Stimulated activated CD4-positive, alpha-beta T cell treated with anti-CD3 and anti-CD28 coated beads, Interleukin-4, amount 100 ng/mL, for 4 hours (primary cell): ENCODE measurements at places on chromosomes 6 and 20.

DNA sequence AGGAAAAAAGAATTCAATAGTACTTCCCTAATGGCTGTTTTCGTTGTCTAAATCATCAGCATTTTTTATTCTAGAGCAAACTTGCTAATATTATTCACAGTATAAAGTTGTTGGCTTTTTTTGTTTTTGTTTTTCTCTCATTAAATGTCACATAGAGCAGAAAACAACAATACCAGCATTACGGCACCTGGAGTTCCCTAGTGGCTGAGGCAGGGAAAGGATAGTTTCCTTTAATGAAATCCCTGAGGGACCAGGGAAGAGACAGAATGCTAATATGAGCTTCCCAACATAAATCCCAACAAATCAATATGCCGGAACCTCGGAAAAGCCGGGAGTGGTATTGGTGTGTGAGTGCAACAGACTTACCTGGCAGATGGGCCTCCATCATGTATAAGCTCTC is 235.2 kb upstream of the ASCC3 start:
- no peak for DNase-seq

- no peak for DNase-seq
Measured at GRCh38 chr20:20161611-20162010, 109.3 kb downstream of the CFAP61 start.

DNA sequence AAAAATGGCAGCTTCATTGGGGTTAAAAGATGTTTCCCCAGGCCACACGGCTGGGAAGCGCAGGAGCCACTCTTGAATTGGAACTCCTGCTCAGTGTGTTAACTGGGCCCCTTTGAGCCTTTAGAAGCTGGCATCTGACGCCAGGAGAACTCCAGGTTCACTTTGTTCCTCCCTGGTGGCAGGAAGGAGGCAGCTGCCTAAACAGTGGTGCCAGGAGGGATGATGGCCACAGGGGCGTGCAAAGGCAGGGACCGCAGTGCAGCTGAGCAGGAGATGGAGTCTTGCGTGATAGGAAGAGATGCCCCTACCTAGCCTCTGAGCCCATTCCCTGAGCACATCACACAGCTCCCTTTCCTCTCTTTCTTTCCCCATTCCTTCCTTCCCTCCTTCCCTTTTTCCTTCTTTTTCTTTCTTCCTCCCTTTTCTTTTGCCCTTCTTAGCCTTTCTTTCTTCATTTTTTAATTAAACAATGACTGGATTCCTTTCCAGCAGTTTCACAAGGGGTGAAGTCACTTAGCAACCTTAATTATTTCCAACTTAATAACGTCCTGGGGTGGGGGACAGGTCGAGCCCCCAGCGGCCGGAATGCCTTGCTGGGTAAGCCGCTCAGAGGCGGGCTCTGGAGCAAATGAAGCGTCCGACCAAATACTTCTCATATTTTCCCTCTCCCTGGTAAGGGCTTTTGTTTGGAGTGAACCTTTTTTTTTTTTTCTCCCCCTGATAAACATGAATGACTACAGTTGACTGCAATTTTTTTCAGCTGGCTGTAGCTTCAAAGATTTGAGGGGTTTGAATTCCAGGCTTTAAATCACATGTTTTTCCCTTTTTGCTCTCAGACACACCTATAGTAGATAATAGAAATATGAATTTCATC is 20.8 kb upstream of the BMP7 start:
- no peak for DNase-seq

- DNase-seq: no peak
Measured at GRCh38 chr20:50810842-50811241, 16.0 kb downstream of the BCAS4 start.

- DNase-seq: no peak
Measured at GRCh38 chr6:135372758-135373157, 124.8 kb downstream of the AHI1 start.

- DNase-seq: peak; percentile 14
Measured at GRCh38 chr6:21587961-21588480, 5.5 kb upstream of the SOX4 start.

- DNase-seq: no peak
Measured at GRCh38 chr6:5036269-5036668, 32.4 kb upstream of the RPP40 start.

DNA sequence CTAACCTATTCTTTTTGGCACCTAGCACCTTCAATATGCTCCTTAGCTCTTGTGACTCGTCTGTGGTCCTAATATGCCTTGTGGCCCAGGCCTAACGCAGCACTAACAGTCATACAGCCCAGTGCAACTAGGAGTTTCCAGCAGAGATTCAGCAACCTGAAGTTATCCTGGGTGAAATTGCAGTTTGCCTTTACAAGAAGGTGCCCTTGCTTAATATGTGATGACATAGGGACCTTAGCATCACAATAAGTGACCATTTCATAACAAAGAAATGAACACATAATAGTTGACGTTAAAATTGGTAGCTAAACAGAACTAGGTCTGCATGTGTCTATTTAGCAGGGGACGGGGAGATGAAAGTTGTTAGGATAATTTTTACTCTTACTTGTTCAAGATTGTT is 10.1 kb downstream of the FIG4 start:
- no peak for DNase-seq

- no peak for DNase-seq
Measured at GRCh38 chr6:101231606-101232235, 161.8 kb upstream of the GRIK2 start.

- peak; percentile 15 for DNase-seq
Measured at GRCh38 chr6:143513410-143513809, 1.9 kb upstream of the FUCA2 start.

DNA sequence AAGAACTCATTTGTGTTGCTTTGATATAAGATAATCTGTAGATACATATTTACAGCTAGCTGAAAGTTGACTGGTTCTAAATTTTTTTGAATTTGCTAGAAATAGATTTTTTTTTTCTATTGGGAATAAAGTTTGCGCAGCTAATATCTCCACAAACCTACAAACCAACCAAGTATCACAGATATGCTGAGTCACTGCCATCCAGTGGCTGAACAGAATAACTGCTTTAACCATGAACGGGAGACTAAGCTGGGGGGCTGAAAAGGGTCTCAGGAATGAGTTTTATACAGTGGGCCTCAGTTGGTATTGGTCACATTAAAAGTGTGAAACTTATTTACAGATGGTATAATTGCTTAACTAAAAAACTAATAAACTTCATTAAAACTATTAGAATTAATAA is 326.7 kb upstream of the CNR1 start:
- no peak for DNase-seq

GRCh38 chr20:62576815-62577489 is 65.4 kb upstream of the SLCO4A1 start:
- no peak for DNase-seq

- no peak for DNase-seq
Measured at GRCh38 chr20:48790473-48791003, 37.3 kb downstream of the PREX1 start.

GRCh38 chr6:135823851-135824250 is 27.6 kb upstream of the PDE7B start:
- DNase-seq: no peak

GRCh38 chr6:75483136-75483952 is 10.3 kb downstream of the FILIP1 start:
- DNase-seq: no peak

- DNase-seq: no peak
Measured at GRCh38 chr6:20584100-20584731, 50.0 kb downstream of the CDKAL1 start.

GRCh38 chr6:46832816-46833215 is 39.6 kb downstream of the MEP1A start:
- no peak for DNase-seq

DNA sequence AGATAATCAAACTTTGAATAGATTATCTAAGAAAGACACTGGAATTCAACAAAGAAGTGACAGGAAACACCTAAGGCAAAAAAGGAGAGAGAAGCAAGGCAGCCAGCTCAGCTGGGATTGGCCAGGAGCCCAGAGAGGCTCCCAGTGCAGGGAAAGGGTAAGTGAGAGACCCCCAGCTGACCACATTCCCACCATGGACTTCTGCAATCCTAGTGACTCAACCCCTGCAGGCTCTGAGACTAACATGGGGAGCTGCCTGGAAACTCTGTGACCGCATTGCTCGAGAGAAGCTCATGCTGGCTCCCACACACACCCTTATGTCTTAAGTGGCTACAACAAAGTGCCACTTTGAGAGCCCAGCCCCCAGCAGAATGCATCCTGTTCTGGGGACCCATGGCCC is 215.1 kb downstream of the PACRG start:
- no peak for DNase-seq
